Endothelial cell of umbilical vein (primary cell): ENCODE measurements at places on chromosomes 13 and 19. TPM values are rescaled to one million over a fixed set of nuclear protein-coding genes. Genes with fewer than 3 reads are reported as not detected.

The CFAP97D2 gene
- 0.13 TPM in 1 of 2 replicates, not detected in the other for polyA plus RNA-seq

The ZNF878 gene
- not detected in 2 replicates for polyA plus RNA-seq

The SBSN gene
- polyA plus RNA-seq: not detected in 2 replicates

The ZNF93 gene
- polyA plus RNA-seq: 8.1 and 8.9 TPM in 2 replicates

The GRK1 gene
- polyA plus RNA-seq: not detected in 2 replicates

The CD79A gene
- 0.32 TPM in 2 replicates for polyA plus RNA-seq

The FFAR1 gene
- not detected in 2 replicates for polyA plus RNA-seq

The SNRPD2 gene
- polyA plus RNA-seq: 406 and 512 TPM in 2 replicates

The ZNF610 gene
- polyA plus RNA-seq: 1.3 and 1.7 TPM in 2 replicates

The NANOS3 gene
- polyA plus RNA-seq: 1.0 and 1.5 TPM in 2 replicates

The MBD3L2 gene
- not detected in 2 replicates for polyA plus RNA-seq

The SPPL2B gene
- 60.7 and 72.8 TPM in 2 replicates for polyA plus RNA-seq

The PROZ gene
- not detected in 2 replicates for polyA plus RNA-seq

The APOC4 gene
- not detected in 2 replicates for polyA plus RNA-seq

The JAK3 gene
- polyA plus RNA-seq: 3.8 and 5.1 TPM in 2 replicates

The ERICH4 gene
- not detected in 2 replicates for polyA plus RNA-seq

The SBK2 gene
- not detected in 2 replicates for polyA plus RNA-seq

The ZNF699 gene
- 0.48 and 0.59 TPM in 2 replicates for polyA plus RNA-seq

The NLRP9 gene
- not detected in 2 replicates for polyA plus RNA-seq

The IGFL1 gene
- not detected in 2 replicates for polyA plus RNA-seq

The OCEL1 gene
- 7.4 and 7.7 TPM in 2 replicates for polyA plus RNA-seq

The DPRX gene
- polyA plus RNA-seq: not detected in 2 replicates

The PRSS57 gene
- polyA plus RNA-seq: not detected in 2 replicates

The C2CD4C gene
- 0.25 and 0.33 TPM in 2 replicates for polyA plus RNA-seq

The RNF17 gene
- 0.14 and 0.30 TPM in 2 replicates for polyA plus RNA-seq

The PLIN5 gene
- polyA plus RNA-seq: 0.17 and 0.24 TPM in 2 replicates

The MBD3L3 gene
- not detected in 2 replicates for polyA plus RNA-seq

The PNMA8B gene
- polyA plus RNA-seq: 0.02 TPM in 1 of 2 replicates, not detected in the other

The IZUMO4 gene
- 2.0 and 3.2 TPM in 2 replicates for polyA plus RNA-seq

The KLK4 gene
- polyA plus RNA-seq: not detected in 2 replicates

The ATP8A2 gene
- polyA plus RNA-seq: 0.11 and 0.14 TPM in 2 replicates

The MEIOSIN gene
- not detected in 2 replicates for polyA plus RNA-seq

The ZNF135 gene
- 1.5 TPM in 2 replicates for polyA plus RNA-seq

The SYT5 gene
- not detected in 2 replicates for polyA plus RNA-seq

The ZNF540 gene
- 0.08 and 0.25 TPM in 2 replicates for polyA plus RNA-seq

The BEST2 gene
- not detected in 2 replicates for polyA plus RNA-seq

The CEACAM16 gene
- not detected in 2 replicates for polyA plus RNA-seq

The PEAK3 gene
- 0.03 TPM in 1 of 2 replicates, not detected in the other for polyA plus RNA-seq

The C19orf85 gene
- not detected in 2 replicates for polyA plus RNA-seq

The RYR1 gene
- polyA plus RNA-seq: under 0.01 TPM in 1 of 2 replicates, not detected in the other

The METTL21C gene
- not detected in 2 replicates for polyA plus RNA-seq
